Glomerular endothelial cell (primary cell): ENCODE measurements at places on chromosomes 6 and 20. TPM values are rescaled to one million over a fixed set of nuclear protein-coding genes. Genes with fewer than 3 reads are reported as not detected.

GRCh38 chr6:158772851-158773371 lies 46.3 kb downstream of the EZR start:
- DNase-seq = no peak

BACH2 gene
- 0.87 and 1.2 TPM in 2 replicates for total RNA-seq

FOXF2 gene
- total RNA-seq = not detected in 2 replicates

- DNase-seq = no peak
Observed at GRCh38 chr20:62044631-62045030, 21.1 kb downstream of the TAF4 start.

EYA4 gene
- total RNA-seq = 0.12 TPM in 1 of 2 replicates, not detected in the other

ADGB gene
- total RNA-seq = not detected in 2 replicates

TINAG gene
- 4.8 TPM in 1 of 2 replicates, not detected in the other for total RNA-seq

DNA sequence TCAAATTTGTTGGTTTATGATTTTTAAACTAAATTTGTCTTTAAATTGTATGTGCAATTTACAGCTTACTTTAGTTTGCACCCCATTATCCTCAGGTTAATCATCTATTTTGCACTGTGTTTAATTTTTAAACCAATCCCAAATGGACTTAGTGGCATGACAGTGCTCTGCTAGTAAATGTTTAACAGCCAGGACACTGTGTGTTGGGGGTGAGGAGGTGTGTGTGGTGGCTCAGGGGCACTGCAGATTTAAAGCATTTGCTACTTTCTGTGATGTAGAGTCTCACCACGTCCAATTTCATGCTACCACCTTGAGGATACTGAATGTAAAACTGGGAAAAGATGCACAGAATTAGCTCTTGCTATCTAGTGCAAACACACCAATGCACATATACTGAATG lies 225.7 kb downstream of the HAO1 start:
- no peak for DNase-seq

TMEM200A gene
- 9.3 and 15.9 TPM in 2 replicates for total RNA-seq

ENPP1 gene
- total RNA-seq = 0.53 and 1.2 TPM in 2 replicates

DNA sequence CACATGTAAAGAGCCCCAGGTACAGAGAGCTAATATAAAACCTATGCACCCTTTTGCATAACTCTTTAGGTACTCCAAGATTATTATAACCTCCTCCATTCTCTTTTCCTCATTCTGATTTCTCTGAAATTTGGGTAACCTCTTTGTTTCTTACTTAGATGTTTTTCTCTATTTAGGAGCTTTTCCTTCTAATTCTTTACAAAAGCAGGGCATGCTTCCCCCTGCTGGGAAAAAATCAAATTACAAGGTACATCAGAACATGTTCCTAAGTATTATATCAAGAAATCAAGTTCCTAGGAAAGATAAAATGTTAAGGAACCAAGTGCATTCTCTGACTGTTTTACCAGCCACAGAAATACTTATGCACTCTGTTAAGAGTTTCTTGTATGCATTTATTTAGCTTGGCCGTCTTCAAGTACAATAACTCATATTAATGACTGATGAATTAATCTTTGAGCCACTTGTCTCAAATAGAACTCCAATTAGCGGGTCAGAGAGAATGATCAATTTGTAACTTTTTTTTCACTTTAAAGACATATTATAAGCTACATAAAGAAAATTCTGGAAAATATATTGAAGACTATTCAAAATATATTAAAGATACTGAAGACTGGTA lies 2.1 kb downstream of the KHDRBS2 start:
- DNase-seq = no peak

GRCh38 chr6:31896856-31897611 lies 464 bp downstream of the EHMT2 start:
- no peak for DNase-seq

- no peak for DNase-seq
Observed at GRCh38 chr20:34415079-34415478, 52.0 kb downstream of the ITCH start.

DUSP15 gene
- 0.48 and 0.64 TPM in 2 replicates for total RNA-seq

WFDC10B gene
- not detected in 2 replicates for total RNA-seq

RSPH4A gene
- total RNA-seq = 0.29 and 0.63 TPM in 2 replicates

MYLK2 gene
- total RNA-seq = 2.9 and 4.1 TPM in 2 replicates

FERMT1 gene
- total RNA-seq = 1.2 and 3.9 TPM in 2 replicates

GRCh38 chr6:116278854-116279231 lies 887 bp downstream of the TSPYL1 start:
- DNase-seq = no peak

XKR7 gene
- total RNA-seq = 0.05 TPM in 1 of 2 replicates, not detected in the other

GRCh38 chr20:36728986-36729385 lies 16.9 kb downstream of the NDRG3 start:
- DNase-seq = no peak

ZBTB46 gene
- 6.7 and 11.7 TPM in 2 replicates for total RNA-seq
